ENCODE measurements at places on chromosomes 7 and 10.

DNA sequence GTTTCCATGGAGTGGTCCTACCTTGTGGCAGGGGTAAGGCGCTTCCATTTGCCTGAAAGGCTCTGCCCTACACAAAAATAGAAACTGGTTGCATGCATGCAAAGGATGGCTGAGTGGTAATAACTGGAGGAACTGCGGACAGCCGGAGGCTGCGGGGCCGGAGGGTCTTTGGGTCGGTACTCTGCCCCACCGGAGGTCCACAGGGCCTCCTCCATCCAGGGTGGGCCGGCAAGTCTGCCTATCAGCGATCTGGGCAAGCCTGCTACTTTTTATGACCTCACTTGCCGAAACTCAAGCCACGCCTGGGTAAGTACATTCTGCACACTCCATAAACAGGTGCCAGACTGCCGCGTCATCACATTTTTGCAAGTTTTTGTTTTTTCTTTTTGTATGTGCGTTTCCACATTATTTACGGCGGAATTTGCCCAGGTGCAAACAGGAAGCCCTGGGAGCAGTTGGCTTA is 30.0 kb downstream of the TACC2 start:
- H3K4me1 ChIP-seq: no peaks in the 10 kb centered on the region
- H3K27ac ChIP-seq: no peak overlapping the region
- H3K4me3 ChIP-seq: no peak overlapping the region
- DNase-seq: no peak
- H3K27me3 ChIP-seq: no peaks in the 10 kb centered on the region

DNA sequence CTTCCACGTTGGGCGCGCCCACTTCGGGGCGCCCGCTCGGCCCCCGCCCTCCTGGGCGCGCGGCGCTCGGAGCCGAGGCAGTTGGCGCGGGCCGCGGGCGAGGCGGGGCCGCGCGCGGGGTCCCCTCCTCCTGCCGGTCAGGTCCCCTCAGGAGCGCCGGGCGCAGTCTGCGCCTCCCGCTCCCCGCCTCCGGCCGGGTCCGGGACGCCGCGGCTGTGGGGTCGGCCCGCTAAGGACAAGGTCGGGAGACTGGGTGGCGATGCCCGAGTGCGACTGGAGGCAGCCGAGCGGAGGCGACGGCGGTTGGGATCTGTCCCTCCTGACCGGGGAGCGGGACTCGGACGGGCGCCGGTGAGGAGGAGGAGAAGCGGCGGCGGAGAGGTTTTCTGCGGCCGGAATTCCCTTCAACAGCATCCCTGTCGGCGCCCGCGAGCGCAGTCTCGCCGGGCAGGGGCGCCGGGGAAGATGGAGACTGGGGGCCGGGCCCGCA is at the start of gene ATRNL1:
Gene ATRNL1 (plus strand): TSS at position 80 of the 490 bp plus-strand sequence. CDS start 386 bp downstream, at position 466.
- H3K36me3 ChIP-seq: no peaks in the 10 kb centered on the region
- H3K27me3 ChIP-seq: no peaks in the 10 kb centered on the region
- H3K4me3 ChIP-seq: no peak within 1 kb of the TSS
- DNase-seq: peak; percentile 26
- no peaks in the 10 kb centered on the region for H3K4me1 ChIP-seq

- peaks cover under 1% of the 10 kb centered on the region for H3K4me1 ChIP-seq
- H3K27ac ChIP-seq: no peak overlapping the region
- H3K27me3 ChIP-seq: no peaks in the 10 kb centered on the region
- no peaks in the 10 kb centered on the region for H3K36me3 ChIP-seq
- no peak for DNase-seq
Observed at GRCh38 chr10:86419101-86419500, 52.5 kb upstream of the GRID1 start.

GRCh38 chr7:112646783-112647182 is 143.4 kb downstream of the TMEM168 start:
- no peak overlapping the region for H3K4me3 ChIP-seq
- no peak for DNase-seq
- H3K27ac ChIP-seq: no peak overlapping the region
- H3K36me3 ChIP-seq: no peaks in the 10 kb centered on the region
- H3K27me3 ChIP-seq: no peaks in the 10 kb centered on the region

GRCh38 chr7:12539681-12540080 is 30.8 kb upstream of the SCIN start:
- DNase-seq: no peak
- H3K4me1 ChIP-seq: no peaks in the 10 kb centered on the region
- H3K27me3 ChIP-seq: no peaks in the 10 kb centered on the region
- H3K36me3 ChIP-seq: no peaks in the 10 kb centered on the region
- no peak overlapping the region for H3K4me3 ChIP-seq

DNA sequence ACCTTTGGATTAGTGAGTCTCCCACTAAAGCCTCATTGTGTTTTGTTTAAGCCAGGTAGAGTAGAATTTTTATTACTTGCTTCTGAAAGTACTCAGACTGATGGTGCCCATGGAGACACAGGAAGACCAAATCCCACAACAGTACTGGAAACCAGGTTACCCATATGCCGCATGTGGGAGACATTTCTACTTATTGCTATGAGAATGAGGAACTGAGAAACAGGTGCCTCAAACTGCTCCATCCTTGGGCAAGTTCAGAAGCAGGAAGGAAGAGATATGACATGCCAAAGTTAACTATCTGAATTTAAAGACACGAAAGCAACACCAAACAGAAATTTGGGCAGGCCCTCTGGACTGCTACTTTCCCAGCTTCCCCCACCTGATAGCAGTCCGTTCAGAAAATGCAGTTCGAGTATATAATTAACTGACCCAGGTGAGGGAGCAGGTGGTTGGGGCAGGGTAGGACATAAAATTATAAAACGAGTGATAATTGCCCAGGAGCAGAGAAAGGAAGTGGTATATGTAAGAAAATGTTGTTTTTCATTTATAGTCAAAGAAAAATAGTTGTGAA is 382.3 kb upstream of the MTPN start:
- H3K27me3 ChIP-seq: no peaks in the 10 kb centered on the region
- H3K36me3 ChIP-seq: no peaks in the 10 kb centered on the region
- no peaks in the 10 kb centered on the region for H3K4me1 ChIP-seq
- H3K4me3 ChIP-seq: no peak overlapping the region
- no peak overlapping the region for H3K27ac ChIP-seq
- no peak for DNase-seq

- H3K27ac ChIP-seq: no peak overlapping the region
- H3K4me1 ChIP-seq: peaks cover 5% of the 10 kb centered on the region
- no peaks in the 10 kb centered on the region for H3K36me3 ChIP-seq
- H3K27me3 ChIP-seq: no peaks in the 10 kb centered on the region
- DNase-seq: no peak
Observed at GRCh38 chr10:70560511-70560941, 42.0 kb downstream of the PRF1 start.

GRCh38 chr7:39637400-39637799 is 14.0 kb downstream of the RALA start:
- no peak for DNase-seq
- peaks cover 37% of the 10 kb centered on the region for H3K4me1 ChIP-seq
- H3K36me3 ChIP-seq: no peaks in the 10 kb centered on the region
- no peaks in the 10 kb centered on the region for H3K27me3 ChIP-seq

DNA sequence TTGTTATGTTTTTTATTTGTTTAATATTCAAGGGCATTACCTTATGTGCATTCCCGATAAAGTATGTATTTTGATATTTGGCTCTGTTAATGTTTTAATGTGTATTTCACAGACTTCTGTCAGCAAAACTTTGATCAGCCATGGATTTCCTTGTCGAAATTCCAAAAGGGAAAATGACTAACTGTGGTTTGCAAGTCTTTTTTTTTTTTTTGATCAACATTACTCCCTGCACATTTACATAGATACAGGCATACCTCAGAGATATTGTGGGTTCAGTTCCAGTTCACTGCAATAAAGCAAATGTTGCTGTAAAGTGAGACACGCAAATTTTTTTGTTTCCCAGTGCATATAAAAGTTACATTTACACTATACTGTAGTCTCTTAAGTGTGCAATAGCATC is 351.9 kb downstream of the CXCL12 start:
- no peak overlapping the region for H3K27ac ChIP-seq
- H3K27me3 ChIP-seq: no peaks in the 10 kb centered on the region
- H3K36me3 ChIP-seq: no peaks in the 10 kb centered on the region

DNA sequence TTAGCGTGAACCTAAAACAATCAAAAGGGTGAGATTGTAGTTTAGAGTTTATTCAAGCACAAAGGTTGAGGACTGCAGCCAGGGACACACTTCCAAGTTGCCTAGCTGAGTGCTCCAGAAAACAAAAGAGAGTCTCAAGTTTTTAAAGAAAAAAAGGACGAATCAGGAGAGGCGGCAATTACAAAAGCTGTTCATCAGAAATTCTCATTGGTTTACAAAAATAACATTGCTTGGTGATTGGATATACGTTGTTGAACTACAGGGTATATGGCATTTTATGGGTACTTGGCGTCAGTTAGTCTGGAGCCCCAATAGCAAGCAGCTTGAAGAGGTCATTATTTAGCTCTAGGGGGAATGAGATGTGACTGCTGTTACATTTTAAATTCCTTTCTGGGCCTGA is 11.5 kb downstream of the ZNF438 start:
- no peaks in the 10 kb centered on the region for H3K27me3 ChIP-seq
- no peak overlapping the region for H3K4me3 ChIP-seq
- H3K36me3 ChIP-seq: no peaks in the 10 kb centered on the region
- H3K27ac ChIP-seq: no peak overlapping the region
- no peaks in the 10 kb centered on the region for H3K4me1 ChIP-seq
- DNase-seq: no peak

GRCh38 chr10:1664333-1664964 is 72.9 kb downstream of the ADARB2 start:
- no peak for DNase-seq
- H3K4me1 ChIP-seq: no peaks in the 10 kb centered on the region

DNA sequence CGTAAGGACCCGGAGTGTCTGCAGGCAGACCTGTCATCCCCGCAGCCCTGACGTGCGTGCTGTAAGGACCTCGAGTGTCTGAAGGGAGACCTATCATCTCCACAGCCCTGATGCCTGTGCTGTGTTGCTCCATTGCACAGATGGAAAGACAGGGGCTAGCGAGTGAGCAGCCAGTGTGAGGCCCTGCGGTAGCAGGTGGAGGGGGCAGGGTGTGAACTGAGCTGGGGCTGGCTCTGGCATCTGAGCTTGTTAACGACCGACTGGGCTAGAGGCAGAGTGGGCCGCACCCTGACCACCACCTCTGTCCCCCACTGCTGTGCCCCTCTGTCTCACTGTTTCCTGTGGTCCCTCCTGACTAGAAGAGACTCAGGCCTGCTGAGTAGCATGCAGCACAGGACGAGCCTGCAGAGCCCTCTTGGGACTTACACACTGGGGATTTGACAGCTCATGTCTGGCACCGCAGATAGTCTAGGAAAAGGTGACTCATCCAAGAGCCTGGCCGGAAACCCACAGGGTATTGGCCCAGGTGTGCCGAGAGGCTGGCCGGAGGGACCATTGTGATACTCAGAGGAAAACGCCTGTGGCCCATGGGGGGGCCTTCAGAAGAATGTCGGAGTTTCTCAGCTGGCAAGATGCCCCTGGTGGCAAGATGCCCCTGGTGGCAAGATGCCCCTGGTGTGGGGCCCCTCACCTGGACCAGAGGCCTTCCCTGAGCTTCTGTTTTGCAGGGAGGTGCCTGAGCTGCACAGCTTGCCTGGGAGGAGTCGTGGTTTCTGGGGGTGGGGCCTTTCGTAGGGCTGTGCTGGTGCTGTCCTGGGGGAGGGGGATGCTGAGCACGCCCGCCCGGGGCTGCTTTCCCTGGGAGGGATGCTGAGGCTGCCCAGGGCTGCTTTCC is 34.3 kb downstream of the INPP5A start:
- H3K27me3 ChIP-seq: no peaks in the 10 kb centered on the region
- DNase-seq: peak; percentile 72
- H3K36me3 ChIP-seq: no peaks in the 10 kb centered on the region
- no peak overlapping the region for H3K4me3 ChIP-seq
- H3K4me1 ChIP-seq: peaks cover 10% of the 10 kb centered on the region

DNA sequence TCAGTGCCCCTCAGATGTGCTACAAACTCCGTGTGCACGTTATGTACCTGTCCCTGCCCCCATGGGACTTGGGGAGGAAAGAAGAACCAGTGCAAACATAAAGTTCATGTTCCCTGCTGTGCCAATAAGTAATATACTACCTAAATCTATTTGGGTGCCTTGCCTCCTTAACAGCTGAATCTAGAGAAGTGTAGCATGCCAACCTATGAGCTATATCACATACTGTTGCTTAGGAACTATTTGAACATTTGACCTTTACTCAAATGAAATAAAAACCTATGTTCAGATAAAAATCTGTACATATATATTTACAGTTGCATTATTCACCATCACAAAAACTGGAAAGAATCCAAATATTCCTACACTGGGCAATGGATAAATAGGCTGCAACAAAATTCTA is 9.8 kb downstream of the POT1 start:
- no peaks in the 10 kb centered on the region for H3K36me3 ChIP-seq
- H3K27ac ChIP-seq: no peak overlapping the region
- H3K4me1 ChIP-seq: no peaks in the 10 kb centered on the region
- no peak overlapping the region for H3K4me3 ChIP-seq
- no peak for DNase-seq

DNA sequence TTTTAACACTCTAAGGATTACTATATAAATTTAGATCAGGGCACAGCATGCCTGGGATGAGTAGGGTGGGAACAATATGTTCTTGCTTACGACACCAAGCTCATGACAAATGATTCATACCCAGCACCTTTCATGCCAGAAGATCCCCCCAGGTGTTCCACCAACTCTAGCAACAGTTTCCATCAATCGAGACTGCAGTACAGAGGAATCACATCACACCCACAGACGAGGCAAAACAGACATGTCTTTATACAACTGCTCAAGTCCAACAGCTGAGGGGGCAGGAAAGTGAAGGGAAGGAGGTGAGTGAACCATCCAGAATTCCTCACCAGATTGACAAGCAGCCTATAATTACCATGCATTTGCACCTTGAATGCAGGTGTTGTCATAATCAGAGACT is 3.6 kb downstream of the SORCS1 start:
- H3K27ac ChIP-seq: no peak overlapping the region
- H3K4me1 ChIP-seq: no peaks in the 10 kb centered on the region
- no peaks in the 10 kb centered on the region for H3K27me3 ChIP-seq
- no peak for DNase-seq
- H3K36me3 ChIP-seq: no peaks in the 10 kb centered on the region
- H3K4me3 ChIP-seq: no peak overlapping the region

- no peak overlapping the region for H3K27ac ChIP-seq
- peaks cover 8% of the 10 kb centered on the region for H3K27me3 ChIP-seq
- DNase-seq: no peak
Observed at GRCh38 chr7:4959306-4959705, 319 bp upstream of the MMD2 start.

DNA sequence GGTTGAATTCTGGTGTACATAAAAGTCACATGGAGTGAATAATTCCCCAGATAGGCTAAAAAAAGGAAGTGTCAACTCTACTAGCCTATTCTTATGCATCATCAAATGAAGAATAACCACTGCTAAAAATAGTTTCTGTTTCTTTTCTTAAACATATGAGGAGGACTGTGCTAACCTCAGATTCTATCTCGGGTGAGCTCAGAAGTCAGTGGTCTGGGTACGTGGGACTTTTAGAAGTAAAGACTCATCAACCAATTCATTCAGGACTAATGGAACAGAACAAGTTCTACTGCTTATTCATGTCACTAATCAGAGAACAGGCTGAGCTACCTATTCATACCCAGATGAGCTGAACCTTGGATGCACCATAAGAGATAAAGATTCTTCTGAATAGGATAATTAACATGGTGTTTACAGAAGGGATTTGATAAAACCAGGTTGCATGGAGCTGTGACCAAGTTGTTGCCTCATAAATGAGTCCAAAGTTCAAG is 9.5 kb upstream of the ASAH2 start:
- H3K4me1 ChIP-seq: peaks cover 8% of the 10 kb centered on the region
- no peak for DNase-seq
- no peaks in the 10 kb centered on the region for H3K36me3 ChIP-seq
- no peaks in the 10 kb centered on the region for H3K27me3 ChIP-seq
- no peak overlapping the region for H3K4me3 ChIP-seq
- no peak overlapping the region for H3K27ac ChIP-seq

Data from naive thymus-derived CD4-positive, alpha-beta T cell (primary cell).